Stomach (tissue), 19 donors: ENCODE measurements at places on chromosomes 12 and 14. TPM values are rescaled to one million over a fixed set of nuclear protein-coding genes. Genes with fewer than 3 reads are reported as not detected.

DNA sequence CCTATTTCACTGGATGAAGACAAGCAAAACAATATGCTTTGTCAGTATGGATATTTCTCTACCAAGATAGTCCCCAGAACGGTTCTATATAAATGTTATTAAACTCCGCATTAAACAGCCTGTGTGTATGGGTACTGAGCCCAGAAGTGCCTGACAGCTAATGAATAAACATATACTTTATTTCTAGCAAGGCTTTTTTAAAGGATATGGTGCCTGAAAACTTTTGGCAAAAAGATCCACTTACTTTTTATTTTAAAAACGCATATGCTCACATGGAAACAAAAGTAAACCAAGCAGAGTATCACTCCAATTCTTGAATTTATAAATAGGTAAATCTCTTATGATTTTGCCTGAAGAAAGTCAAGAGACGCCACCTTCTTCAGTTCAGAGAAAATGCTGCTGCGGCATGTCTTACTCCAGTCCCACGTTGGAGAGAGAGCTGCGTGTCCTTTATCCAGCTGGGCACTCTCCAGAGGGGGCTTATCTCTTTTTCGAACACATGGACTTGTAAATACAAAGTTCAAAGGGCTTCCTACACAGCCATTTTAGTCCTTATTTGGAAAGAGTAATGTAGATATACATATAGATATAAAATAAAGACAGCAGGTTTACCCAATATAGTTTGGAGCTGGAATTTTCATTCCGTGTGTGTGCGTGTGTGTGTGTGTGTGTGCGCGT is 264.2 kb downstream of the ADAMTS20 start:
- peak; percentile 56 for DNase-seq

DNA sequence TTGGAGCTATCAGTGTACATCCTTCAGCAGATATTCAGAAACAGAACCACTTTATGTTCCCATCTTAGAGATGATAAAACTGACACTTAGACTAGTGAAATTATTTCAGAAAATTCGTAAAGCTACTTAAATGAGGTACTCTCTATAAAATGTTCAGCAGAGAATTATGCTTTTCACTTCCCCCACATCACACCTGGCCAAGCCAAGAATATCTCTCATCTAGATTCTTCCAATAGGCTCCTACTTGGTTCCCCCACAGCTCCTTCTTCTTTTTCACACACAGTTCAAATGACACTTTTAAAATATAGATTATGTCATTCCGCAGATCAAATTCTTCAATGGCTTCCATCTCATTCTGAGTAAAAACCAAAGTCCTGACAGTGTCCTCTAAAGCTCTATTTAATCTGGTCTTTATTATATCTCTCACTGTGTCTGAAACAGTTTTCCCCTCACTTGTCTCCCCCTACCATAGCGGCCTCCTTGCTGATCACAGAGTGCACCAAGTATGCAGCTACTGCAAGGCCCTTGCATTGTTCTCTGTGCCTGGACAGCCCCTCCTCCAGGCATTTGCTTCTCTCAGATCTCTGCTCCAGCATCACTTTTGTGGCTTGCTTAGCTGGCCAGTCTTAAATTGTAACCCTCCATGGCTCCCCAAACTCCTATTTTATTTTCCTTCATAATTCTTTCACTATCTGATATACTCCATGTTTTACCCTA is 736.8 kb upstream of the USP15 start:
- no peak for DNase-seq

DNA sequence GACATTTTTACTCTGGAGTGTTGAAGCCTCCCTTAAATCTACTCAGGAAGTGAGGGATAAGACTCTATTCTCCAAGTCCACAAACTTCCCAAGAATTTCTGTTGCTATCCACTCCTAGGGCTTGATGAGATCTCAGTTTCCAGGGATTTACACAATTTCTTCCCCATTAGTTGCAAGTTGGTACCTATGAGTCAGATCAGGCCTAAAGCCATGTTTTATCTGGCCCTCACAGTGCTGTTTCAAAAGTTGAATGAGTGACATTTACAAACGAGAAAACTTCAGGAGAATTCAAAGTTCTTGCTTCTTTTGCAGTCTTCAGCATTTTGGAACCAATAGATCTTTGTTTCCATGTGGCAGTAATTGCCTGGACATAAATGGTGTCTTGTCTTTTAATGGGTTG is 156.4 kb upstream of the SYT10 start:
- DNase-seq: no peak

GRCh38 chr12:64059685-64060084 is 162.4 kb downstream of the KICS2 start:
- no peak for DNase-seq

DNA sequence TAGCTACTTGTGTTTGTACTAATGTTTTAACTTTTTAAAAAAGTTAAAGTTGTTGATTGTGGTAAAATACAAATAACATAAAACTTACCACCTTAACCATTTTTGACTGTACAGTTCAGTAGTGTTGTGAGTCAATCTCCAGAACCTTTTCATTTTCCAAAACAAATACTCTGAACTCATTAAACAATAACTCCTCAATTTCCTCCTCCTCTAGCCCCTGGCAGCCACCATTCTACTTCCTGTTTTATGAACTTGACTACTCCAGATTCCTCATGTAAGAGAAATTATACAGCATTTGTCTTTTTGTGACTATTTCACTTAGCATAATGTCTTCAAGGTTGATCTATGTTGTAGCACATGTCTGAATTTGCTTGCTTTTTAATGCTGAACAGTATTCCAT is 299.1 kb upstream of the AMIGO2 start:
- no peak for DNase-seq

DNA sequence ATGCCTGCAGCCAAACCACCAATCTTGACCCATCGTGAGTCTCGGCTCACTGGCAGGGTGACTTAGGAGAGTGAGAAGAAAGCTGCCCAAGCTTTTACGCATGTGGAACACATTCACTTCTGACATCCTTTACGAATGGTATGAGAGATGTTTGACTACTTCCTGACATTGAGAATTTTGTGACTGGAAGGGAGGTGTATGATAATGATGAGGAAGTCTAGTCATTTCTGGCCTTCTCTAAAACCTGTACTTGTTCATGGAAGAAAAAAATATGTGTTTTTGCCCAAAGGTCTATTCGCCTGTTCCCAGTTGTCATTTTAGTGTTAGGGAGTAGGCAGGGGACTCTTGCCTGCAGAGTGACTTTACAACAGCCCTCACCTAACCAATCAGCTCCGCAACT is 227.2 kb upstream of the ATP2B1 start:
- DNase-seq: no peak

- no peak for DNase-seq
Measured at GRCh38 chr12:57585156-57585555, 5.8 kb upstream of the PIP4K2C start.

- no peak for DNase-seq
Measured at GRCh38 chr14:64053694-64054669, 201.2 kb downstream of the SYNE2 start.

DNA sequence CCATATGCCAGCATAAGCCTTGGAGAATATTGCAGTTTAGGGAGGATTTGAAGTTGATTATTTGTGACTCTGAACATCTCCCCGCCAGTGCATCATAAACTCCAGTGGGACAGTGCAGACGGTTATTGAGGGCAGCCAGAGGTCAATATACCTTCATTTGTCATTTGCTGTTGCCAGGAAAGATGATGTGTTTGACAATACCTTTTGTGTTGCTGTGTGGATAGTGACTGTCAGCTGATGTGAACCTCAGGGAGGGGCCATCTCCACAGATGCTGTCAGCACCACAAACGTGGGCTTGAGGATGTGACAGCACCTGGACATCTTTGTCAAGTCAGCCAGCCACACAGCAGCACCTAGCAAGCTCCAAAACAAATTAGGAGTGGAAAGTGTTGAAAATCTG is 11.5 kb downstream of the CCDC198 start:
- no peak for DNase-seq

GRCh38 chr12:88067301-88067700 is 38.1 kb upstream of the C12orf50 start:
- no peak for DNase-seq

DNA sequence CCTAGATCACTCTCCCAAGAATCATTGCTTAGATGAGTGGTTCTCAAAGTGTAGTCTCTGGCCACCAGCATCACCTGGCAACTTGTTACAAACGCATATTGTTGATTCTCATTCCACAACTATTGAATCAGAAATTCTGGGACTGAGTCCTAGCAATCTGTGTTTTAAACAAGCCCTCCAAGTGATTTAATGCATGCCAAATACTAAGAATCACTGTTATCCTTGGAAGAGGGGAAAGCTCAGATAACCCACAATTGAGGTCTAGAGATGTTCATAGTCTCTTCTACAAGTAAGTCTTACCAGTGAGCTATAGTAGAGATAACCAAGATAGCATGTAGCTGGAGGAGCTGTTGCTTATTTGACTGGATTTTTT is 666.6 kb downstream of the DIO2 start:
- DNase-seq: no peak

DNA sequence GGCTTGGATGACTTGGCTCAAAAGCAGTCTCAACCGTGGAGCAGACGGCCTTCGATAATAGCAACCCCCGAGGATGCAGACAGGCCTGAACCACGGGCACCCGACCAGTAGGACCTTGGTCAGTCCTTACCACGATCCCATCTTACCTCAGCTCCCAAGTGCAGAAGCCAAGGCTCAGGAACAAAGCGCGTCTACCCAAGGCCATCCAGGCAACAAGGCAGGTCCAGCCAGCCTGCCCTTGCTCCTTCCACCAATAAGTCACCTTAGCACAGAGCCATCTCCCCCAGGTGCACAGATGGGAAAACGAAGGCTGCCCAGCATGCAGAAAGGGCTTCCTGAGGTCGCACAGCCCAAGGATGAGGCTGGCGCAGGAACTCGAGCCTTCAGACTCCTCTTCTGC is 77.3 kb downstream of the BCL11B start:
- no peak for DNase-seq

DNA sequence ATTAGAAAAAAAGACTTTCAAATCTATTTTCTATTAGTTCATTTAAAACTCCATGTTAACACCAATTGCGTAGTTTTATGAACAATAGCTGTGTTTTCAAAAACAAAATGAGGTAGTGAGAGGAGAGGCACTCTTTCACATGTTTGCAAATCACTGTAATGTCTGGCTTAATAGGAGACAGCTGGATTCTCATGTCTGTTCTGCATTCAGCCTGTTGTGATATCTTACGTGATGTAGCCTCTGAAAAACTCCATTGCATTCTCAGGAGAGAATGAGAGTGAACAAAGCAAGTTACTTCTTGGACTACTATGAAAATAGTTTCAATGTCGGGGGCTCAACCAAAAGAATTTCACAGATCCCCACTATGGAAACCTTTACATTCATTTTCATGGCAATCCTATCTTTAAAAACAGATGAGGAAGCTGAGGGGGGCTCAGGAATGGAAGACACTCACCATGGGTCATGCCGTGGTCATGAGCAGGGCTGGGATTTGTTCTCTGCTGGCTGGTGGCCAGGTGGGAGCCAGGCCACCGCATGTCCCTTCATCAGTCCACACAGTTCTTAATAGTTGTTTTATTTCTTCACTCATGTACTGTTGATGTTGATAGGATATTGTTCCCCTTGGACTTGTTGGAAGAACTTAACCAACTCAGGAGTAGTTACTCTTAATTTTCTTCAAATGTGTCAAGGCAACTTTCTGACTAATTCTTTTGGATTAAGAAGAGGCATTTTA is 346.2 kb upstream of the FAR2 start:
- no peak for DNase-seq

- DNase-seq: no peak
Measured at GRCh38 chr12:124570810-124571209, 3.4 kb upstream of the NCOR2 start.

DNA sequence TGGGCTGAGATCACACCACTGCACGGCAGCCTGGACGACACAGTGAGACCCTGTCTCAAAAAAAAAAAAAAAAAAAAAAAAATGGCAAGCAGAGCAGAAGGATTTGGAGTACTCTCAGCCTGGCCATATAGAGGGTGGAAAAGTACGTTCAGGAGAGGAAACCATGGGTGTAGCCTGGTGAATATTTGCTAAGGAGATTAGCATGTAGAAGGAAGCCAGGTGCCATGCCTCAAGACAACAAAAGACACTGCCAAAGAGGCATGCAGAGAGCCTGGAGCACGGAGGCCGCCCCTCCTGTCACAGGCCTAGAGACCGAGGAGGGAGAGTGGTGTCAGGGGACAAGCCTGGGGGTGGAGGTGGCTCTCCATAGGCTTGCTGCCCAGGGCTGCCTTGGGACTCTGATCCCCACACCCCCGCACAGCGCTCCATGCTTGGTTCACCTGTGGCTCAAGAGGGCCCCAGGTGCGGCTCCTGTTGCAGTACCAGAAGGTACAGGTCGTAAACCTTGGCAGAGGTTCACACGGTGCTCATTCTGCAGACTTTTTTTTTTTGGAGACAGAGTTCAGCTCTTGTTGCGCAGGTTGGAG is 27.9 kb upstream of the DEGS2 start:
- DNase-seq: peak; percentile 65

DNA sequence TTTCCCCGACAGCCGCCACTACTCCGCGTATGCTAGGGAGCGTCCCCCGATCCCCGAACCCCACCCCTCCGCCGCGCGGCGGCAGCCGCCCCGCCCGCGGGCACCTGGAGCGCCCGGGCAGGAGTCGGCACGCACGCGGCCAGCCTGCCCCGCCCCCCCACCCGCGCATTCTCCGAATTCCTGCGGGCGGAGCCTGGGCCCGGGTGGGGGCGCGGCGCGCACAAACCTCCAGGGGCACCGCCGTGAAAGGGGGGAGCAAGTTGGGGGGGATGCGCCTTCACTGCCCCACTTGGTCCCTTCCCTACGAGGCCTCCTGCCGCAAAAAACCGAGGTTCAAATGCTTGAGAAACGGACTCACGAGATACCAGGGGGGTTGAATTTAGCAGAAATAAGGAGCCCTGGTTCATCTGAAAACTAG is 1.7 kb downstream of the AJUBA start:
- peak; percentile 82 for DNase-seq

- DNase-seq: no peak
Measured at GRCh38 chr12:115172521-115172920, 488.5 kb upstream of the TBX3 start.

DNA sequence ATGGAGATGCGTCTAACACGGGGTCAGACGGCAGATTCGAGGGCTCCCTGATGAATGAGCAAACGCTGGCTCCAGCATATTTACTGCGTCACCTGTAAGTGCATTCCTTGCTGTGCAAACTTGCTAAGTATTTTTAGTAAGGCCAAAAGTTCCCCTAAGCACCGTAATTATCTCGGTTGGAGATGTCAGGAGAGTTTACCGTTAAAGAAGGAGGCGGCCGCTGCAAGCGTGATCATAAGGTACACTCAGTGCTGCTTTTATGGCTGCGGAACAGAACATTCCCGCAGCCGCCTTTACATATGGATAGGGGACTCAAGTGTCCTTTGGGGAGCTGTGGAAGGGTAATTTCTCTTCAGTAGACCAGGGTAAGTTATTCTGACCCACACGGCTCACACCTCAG is 175.6 kb downstream of the GLT1D1 start:
- DNase-seq: no peak

Gene KIF5A
- 1.4 TPM for total RNA-seq

Gene DACT1
- 22.0 TPM for total RNA-seq

Gene CYP46A1
- total RNA-seq: not detected

Gene KRT80
- 0.45 TPM for total RNA-seq

Gene KRT6C
- not detected for total RNA-seq

Gene MAP1LC3B2
- total RNA-seq: 2.2 TPM

Gene MIS18BP1
- 55.2 TPM for total RNA-seq
